Astrocyte of the cerebellum (primary cell): ENCODE measurements at places on chromosomes 6 and 20.

- no peak for DNase-seq
These were observed 5.9 kb downstream of the ESF1 start for GRCh38 chr20:13778827-13779226.

DNA sequence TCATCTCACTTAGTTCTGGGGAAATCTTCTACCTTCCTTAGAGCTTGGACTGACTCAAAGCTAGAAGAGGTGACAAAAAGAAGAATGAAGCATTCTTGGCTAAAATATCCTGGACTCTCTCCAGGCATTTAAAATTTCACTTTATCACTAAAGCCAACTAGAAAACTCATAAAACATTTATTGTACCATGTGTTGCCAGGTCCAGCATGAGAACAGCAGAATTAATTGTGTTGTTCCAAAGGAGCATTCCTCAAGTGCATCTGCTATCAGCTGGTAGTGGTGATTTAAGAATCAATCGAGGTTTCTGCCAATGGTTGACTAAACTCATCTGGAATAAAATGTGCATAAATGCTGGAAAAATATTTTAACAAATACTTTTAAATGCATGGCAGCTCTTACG is 147.3 kb upstream of the SSTR4 start:
- no peak for DNase-seq

DNA sequence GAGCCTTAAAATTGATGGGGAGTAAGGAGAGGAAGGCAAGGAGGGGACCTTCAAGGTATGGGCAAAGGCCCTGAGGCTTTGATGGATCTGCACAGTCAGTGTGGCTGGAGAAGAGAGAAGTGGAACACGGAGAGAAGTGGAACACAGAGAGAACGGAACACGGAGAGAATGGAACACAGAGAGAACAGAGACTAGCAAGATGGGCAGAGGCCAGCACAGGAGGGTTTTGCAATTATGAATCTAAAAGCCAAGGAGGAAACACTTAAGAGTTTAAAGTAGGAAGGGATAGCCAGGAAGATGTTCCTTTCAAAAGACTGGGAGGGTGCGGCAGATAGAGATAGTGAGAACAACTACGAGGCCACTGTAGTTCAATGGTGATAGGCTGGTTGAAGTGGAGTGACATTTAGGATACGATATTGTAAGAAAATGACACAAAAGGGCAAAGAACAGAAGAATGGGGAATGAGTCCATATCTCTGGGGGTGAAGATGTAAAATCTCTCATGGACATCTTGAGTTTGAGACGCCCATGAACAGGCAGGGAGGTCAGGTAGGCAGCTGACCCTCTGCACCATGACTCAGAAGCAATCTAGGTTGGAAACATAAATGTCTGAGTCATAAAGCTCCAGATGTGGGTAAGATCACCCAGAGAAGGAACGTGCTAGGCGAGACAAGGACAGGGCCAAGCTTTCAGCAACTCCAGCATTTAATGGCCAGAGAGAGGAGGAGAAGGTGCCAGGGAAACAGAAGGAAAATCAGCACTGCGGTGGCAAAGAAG is 25.4 kb downstream of the ZMYND8 start:
- DNase-seq = no peak

DNA sequence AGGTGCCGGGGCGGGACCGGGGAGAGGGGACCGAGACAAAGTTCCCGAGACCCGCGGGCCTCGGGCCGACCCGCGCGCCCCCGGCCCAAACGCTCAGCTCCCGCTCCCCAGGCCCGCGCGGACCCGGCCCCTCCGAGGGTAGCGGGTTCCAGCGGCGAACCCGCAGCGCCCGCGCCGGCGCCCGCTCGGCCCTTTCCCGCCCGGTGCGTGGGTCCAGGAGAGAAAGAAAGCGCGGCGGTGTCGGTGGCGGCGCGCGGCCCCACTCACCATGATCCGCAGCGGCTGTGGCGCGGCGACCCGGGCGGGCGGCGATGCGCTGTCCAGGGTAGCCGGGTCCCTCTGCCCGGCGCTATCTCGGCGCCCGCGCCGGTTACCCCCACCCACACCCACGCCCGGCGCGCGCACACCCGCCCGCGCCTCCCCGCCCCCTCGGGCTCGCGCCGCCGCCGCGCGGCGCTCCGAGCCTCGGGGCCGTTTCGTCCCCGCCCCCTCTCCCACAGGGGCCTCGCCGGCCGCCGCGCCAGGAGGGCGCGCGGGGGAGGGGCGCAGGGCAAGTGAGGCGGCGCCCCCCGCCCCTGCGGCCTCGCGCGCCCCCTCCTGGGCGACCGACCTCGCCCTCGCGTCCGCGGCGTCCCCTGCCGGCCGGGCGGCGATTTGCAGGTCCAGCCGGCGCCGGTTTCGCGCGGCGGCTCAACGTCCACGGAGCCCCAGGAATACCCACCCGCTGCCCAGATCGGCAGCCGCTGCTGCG is at the start of gene ELOVL2:
ELOVL2 (minus strand) TSS at position 345 of the 751 bp plus-strand sequence; CDS start at position 270, 75 bp downstream.
- DNase-seq = no peak

- no peak for DNase-seq
These were observed 75.4 kb upstream of the INSM1 start for GRCh38 chr20:20292472-20292871.

GRCh38 chr20:19269737-19270340 is 57.4 kb downstream of the SLC24A3 start:
- no peak for DNase-seq

- no peak for DNase-seq
These were observed 102.4 kb downstream of the FOXF2 start for GRCh38 chr6:1491591-1492319.

DNA sequence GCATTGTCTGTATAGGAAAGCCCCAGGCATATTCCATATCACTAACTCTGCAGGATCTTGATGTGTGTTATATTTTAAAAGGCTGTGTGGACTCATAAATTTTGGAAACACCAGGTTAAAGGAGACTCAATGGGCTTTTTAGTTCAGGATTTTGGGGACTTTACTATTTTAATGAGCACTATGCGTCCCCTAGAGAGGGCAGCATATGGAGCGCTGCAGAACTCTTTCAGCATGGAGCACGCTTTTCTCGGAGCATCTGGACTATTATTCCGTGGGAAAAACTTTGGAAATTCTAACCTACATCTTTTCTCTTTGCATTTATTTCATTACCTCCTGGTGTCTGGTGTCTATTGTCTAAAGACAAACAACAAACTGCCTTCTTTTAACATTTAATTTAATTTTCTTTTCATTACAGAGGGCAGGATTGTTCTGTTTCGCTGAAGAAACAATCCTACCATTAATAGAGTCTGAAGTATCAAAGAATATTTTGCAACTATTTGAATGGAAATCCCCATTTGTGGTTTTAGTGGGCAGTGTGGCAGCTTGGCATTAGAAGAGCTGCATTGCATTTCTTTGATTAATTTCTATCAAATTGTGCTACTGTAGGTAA is 399.9 kb upstream of the HSF2 start:
- DNase-seq = no peak

DNA sequence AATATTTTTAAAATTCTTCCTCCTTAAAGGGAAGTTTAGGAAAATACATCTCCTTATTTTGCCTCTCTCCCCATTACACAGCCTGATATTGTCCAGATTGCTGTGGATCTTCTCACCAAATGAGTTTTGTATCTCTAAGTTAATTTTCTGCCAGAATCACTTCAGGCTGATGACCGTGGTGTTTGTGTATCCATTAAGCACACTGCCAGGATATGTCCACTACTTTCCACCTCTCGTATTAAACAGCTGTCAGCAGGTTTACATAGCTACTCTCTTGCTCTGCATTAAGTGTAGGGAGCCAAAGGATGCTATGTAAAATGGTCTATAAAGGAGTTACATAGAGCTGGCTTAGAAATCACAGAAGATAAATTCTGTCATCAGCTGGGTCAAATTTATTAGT is 201.1 kb downstream of the ZFAND3 start:
- DNase-seq = no peak

DNA sequence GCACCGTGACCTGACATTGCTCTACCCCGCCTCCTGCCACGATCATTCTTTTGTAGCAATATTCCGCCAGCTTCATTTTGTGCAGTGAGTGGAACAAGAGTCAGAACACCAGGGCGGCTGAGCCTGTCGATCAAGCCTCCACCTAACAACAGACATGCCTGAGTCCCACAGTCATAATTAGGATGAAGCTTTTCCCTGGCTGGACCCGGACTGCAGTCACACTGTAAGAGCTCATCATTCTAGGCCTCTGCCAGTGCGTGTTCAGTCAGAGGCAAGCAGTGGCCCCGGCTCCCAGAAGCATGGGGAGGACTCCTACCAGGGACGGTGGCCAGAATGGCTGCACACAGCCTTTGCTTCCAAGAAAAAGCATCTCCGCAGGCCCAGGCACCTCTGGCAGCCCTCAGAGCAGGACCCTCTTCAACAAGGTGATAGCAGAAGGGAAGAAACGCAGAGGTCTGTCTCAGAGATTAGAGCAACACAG is 23.2 kb upstream of the UNC93A start:
- no peak for DNase-seq

DNA sequence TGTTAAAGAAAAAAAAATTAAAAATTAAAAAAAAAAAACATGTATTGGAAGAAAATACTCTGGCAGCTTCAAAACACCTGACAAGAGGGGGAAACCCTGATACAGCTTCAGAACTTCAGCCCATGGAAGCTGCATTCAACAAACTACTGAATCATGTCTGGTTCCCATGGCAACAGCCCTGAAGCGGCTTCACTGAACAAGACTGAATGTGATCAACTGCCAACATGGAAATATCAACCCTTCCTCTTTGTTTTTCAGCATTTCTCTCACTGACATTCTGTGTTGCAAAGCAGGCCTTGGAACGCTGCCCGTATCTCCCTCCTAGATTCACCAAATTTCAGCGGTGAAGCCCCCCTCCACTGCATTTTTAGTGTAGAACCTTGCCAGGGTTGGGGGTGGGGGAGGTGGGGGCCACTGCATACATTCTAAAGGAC is 91.3 kb upstream of the SHLD1 start:
- peak; percentile 70 for DNase-seq
